Posterior cingulate gyrus (tissue), 11 donors: ENCODE measurements at places on chromosomes 3 and 15.

DNA sequence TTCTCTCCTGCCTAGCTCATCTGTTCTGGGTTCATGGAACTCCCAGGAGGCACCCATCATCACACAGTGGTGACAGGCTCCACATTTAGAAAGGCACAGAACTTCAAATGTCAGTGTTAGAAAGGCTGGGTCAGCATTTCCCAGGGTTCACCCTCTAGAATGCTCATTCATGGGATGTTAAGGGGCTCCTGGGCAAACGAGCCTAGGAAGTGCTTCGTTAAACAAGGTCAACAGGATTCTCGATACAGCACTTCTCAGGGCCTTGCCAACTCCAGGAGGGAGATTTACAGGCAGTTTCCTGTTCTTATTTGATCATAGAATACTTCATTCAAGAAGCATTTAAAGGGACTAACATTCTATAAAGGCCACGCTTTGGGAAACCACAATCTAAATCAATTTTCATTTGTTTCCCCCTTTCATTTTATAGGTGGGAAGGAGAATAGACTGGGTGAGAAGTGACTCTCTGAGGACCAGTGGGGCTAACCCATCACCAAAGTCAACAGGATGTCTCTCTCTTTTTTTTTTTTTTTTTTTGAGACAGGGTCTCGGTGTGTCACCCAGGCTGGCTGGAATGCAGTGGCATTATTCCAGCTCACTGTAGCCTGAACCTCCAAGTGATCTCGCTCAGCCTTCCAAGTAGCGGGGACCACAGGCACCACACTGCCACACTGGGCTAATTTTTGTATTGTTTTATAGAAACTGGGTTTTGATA is 14.3 kb downstream of the IGDCC4 start:
- no peak for DNase-seq

- DNase-seq: no peak
These were observed 15.4 kb downstream of the EDC3 start for GRCh38 chr15:74680456-74680855.

DNA sequence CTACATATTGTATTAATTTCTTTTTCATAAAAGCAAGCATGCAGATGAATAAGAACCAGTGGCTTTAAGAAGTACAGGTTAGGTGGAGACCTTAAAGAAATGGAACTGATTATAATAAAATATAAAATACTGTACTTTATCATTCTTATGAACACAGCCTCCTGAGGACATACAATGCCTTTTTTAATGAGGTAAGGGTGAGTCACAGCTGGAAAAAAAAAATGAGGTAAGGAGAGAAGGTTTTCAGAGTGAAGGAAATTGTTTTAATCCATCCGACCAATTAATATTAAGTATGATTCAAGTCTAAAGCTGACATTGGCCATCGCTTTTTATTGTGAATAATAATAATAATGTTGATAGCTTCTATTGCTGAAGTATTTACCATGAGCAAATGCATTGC is 170.3 kb upstream of the SOX2 start:
- no peak for DNase-seq

DNA sequence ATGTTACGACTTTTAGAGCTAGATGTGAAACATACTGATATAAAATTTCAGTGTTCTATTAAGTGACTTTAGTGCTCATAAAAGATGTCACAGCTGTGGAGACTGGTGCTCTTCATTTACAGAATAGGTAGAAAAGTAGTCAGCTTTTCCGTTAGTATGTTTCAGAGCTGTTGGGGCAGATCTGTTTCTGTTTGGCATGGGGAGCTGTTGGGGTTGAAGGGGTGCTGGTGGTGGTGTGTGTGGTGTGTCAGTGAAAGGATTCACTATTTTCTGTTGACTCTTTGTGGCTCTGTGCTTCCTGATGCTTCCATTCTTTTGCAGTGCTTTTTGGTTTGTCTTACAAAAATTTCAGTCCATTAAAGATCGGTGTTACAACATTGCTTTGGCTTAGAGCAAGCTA is 3.2 kb downstream of the UBE2E2 start:
- DNase-seq: no peak

DNA sequence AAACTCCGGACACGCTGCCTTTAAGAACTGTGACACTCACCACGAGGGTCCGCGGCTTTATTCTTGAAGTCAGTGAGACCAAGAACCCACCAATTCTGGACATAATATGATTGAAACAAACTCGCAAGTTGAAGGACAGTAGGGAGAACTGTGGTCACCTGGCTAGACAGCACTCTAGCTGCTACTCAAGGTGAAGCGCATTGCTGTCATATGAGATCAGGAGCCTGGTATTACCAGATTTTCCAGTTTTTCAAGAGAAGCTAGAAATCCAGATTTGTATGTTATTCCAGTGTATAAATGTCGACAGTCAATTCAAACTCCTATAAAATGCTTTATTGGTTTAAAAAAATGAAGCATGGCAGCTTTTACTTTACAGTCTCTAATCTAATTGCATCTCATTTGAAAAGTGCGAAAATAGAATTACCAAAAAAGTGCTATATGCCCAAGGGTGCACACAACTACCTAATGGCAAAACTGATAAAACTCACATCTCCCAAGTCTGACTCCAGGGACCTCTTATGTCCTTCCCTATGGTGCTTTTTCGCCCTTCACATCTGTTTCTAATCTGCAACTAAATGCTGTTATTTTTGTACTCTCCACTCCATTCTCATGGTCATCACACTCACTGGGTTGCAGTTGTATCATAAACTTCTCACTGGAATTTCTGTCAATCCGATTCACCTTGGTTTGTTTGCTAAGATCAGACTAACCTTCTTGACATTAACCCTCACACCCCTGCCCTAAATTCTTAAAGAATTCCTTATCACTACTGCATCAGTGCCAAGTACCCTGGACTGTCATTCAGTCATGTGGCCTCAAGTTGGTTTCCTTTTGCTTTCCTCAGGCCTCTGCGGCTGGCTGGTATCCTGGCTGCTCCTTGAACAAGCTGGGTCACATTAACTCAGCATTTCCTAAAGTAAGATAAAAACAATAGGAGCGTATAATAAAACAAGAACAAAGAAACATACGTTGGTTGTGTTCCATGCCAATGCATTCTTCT is 31.5 kb upstream of the ARHGEF26 start:
- no peak for DNase-seq

- DNase-seq: peak; percentile 63
These were observed 2.3 kb downstream of the SETD5 start for GRCh38 chr3:9399746-9400145.

- DNase-seq: no peak
These were observed 54.9 kb downstream of the CYP11A1 start for GRCh38 chr15:74312445-74313007.
